ENCODE measurements at places on chromosomes 4 and X. TPM values are rescaled to one million over a fixed set of nuclear protein-coding genes. Genes with fewer than 3 reads are reported as not detected.

GRCh38 chrX:97238632-97239031, 354.9 kb downstream of the RPA4 start:
- DNase-seq, result no peak

GRCh38 chrX:153669901-153670731, 3.5 kb downstream of the PNCK start:
- no peak for DNase-seq

GRCh38 chrX:50889582-50889981, 21.0 kb upstream of the BMP15 start:
- no peak for DNase-seq

The GAGE12F gene
- not detected for total RNA-seq

DNA sequence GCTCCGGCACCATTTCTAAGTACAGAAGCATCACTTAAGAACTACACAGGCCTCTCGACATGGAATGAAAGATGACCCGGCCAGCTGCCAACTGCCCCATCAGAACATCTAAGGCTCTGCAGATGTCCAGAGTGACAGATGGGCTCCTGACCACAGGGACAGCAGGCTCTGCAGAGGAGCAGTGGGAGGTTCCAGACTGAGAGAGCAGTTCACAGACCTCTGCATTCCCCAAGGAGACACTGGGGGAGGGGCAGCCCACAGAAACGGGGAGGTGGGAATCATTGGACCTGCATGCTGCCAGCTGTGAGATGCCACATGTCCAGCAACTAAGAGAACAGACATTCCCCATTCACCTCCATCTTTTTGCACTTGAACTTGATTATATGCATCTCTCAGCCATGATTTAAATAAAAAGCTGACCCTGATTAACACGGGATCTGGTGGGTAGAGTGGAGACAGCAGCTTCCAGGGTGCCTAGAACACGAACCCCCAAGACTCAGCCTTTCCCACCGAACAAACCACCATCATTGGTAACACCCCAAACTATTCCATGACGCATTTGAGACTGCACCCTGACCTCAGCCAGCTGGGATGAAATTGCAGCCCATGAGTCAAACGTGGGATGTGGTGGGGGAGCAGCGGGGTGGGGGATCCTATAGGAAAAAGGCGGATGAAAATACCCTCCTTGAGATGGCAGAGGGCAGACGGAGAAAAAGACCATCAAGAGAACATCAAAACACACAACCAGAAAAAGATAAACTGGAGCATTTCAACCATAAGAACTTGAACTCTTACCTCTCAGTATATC, 47.2 kb downstream of the AFAP1 start:
- DNase-seq, result peak; percentile 38

- DNase-seq, result no peak
Observed at GRCh38 chr4:55012363-55013230, 112.8 kb downstream of the KDR start.

- no peak for DNase-seq
Observed at GRCh38 chr4:80185787-80186548, 11.3 kb upstream of the PRDM8 start.

DNA sequence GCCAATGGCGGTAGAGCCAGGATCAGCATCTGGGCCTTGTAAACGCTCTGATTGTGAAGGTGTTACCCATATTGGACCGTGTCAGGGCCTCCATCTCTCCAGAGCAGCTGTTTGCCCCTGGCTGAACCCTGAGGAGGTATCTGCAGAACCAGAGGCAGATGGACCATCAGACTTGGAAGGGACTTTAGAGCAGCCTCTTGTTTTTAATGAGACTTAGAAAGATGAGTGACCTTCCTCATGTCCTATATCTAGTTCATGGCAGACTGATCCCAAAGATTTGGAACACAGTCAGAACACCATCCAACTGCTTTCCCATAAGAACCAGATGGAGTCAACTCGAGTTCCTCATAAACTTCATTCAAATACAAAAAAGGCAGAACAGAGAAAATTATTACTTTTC, 135.1 kb upstream of the MSX1 start:
- no peak for DNase-seq

The RNF150 gene
- 57.1 TPM for total RNA-seq

- no peak for DNase-seq
Observed at GRCh38 chr4:37188100-37188499, 56.4 kb upstream of the NWD2 start.

GRCh38 chr4:11194431-11194830, 234.3 kb downstream of the HS3ST1 start:
- DNase-seq, result no peak

DNA sequence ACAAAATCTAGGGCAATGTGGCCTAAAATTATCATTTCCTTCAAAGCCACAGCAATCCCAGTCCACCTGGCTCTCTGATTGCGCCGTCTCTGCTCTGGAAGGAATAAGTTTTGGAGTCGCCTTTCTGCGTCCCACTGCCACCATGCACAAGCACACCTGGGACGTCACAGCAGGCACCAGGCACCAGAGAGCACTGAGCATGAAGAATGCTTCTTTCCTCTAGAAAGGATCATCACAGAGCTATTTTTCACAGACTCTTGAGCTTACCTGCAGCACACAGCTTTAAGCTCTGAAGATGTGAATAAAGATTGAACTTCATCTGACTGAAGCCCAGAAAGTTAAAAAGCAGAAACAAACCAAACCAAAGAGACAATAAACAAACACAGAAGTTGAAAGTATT, 170.0 kb upstream of the PPARGC1A start:
- DNase-seq, result no peak

DNA sequence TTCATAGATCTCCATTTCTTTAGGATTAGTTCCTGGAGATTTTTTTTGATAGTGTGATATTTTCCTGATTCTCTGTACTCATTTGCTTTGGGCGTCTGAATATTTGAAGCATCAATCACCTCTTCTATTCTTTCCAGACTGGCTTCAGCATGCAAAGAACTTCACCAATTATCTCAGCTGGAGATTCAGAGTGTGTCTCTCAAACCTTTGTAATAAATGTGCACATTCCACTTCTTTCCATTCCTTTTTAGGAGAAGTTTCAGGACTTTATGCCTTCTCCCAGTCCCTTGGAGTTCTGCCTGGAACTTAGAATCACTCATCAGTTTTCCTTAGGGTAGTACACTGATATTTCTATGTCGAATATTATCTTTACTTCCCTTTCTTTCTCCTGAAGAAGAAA, 334.8 kb downstream of the TEX13C start:
- no peak for DNase-seq

DNA sequence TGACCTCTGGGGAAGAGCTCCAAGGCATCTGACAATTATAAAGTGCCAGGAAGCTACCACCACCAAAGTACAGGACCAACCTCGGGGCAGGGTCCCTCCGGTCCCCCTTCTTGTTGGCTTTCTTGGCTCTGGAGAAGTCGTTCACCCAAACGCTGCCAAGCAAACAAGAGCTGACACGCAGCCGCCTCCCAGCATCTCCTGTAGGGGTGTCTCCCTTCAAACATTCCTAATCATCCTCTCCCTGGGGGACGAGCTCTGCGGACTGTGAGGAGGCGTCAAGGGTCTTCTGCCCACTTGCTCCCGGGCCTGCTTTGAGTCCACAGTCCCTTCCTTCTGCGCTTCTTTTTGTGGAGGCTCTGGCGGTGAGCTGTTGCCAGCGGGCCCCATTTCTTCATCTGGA, 158.9 kb upstream of the MAB21L2 start:
- no peak for DNase-seq

DNA sequence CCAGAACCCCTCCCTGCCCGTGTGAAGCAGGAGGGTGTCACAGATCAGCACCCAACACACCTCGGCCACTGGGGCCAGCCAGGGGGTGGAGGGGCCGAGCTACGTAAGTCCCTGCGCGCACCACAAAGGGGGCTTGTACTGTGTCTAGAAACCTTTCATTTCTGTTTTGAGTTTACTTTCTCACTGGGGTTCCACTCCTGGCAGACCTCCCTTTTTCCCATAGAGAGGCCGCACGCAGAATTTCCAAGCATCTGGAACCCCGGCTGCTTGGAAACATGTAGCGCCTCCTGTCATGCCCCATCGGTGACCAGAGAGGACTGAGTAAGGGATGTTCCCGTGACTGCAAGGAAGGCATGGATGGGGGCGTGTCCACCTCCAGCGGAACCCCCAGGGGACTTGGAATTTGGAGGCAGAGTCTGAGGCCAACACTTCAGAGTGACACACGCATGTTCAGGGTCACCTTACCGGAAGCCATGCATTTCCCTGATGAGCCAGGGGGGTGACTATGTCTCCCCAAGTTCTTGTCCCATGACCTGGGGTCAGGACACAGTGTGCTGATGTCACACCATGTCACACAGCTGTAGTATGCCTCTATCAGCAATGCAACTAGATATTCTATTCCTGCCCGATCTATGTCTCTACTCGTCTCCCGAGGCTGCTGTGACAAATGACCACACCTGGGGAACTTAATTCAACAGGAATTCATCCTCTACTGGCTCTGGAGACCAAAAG, 105.3 kb downstream of the DHRSX start:
- DNase-seq, result no peak

- no peak for DNase-seq
Observed at GRCh38 chrX:84363051-84363450, 139.2 kb downstream of the HDX start.

The SPON2 gene
- 22.8 TPM for total RNA-seq

GRCh38 chrX:7147413-7147977, at the start of gene STS:
TSS of gene STS (plus strand) at chrX:7147712. CDS start at chrX:7253200, 105,488 bp downstream.
- DNase-seq, result peak; percentile 72

GRCh38 chrX:9390121-9390520, 74.7 kb upstream of the TBL1X start:
- DNase-seq, result no peak

The DYNLT3 gene
- total RNA-seq, result 14.0 TPM

The FAM9B gene
- not detected for total RNA-seq

GRCh38 chrX:53211391-53211978, 13.5 kb downstream of the KDM5C start:
- no peak for DNase-seq

The COX7B2 gene
- total RNA-seq, result not detected

The HSFX1 gene
- 2.7 TPM for total RNA-seq

DNA sequence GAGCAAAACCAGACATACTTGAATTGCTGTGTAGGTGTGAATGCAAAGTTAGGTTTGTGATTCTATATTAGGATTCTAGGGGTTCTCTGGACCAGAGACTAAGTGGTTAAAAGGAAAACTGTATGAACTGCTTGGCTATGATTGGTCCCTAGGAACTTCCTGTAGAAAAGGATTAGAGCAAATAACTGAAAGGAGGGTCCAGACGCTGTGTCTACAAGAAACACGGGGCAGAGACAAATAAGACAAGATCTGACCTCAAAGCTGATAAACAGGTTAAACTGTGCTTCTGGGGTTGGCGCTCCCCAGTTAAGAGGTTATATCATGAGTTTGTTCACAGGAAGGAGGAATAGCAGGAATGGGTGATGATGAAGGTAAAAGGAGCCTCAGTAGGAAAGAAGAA, 183.6 kb downstream of the MGST2 start:
- DNase-seq, result no peak

DNA sequence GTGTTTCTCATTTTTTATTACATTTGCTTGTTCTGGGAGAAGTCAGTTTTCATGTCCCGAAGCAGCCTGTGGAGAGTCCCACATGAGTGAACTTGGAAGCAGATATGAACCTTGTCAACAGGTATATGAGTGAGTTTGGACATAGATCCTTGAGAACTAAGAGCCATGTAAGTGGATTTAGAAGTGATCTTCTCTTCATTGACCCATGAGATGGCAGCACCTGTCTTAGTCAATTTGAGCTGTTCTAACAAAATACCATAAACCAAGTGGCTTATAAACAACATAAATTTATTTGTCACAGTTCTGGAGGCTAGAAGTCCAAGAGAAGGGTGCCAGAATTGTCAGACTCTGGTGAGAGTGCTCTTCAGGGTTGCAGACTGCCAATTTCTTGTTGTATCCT, 1043.8 kb downstream of the ADGRL3 start:
- DNase-seq, result no peak

DNA sequence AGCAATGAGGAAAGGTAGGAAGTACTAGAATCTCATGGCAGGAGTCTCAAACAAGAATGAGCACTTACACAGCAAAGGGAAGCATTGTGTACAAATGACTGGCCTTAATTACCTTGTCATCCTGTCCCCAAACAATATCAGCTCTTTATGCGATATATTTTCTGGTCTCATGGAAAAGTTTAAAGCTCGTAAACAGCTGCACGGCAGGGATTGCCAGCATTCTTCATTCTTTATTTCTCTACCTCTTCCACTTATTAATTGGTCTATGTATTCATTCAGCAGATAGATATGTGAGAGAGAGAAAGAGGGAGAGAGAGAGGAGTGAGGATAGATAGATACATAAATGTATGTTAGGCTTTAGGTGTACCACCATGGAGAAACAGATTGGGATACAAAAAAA, 155.8 kb upstream of the FAT4 start:
- no peak for DNase-seq

- no peak for DNase-seq
Observed at GRCh38 chrX:32749070-32749469, 462.3 kb downstream of the DMD start.

- DNase-seq, result no peak
Observed at GRCh38 chr4:152117054-152117453, 356.2 kb upstream of the GATB start.

GRCh38 chr4:42965326-42965725, 72.8 kb downstream of the GRXCR1 start:
- DNase-seq, result no peak

DNA sequence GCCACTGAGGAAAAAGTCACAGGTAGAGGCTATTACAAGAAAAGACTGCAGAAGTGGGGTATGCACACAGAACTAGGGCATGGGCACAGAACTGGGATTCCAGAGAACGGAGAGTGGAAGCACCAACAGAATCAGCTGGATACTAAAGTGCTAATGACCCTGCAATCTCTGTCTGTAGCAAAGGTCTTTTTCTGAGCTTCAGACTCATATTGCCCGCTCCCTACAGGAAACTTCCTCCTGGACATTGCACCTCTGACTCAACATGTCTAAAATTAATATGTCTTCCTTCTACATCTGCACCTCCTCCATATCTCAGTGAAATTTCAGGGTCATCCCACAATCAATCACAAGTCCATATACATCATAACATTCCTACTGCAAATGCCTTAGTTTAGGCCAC, 5.3 kb upstream of the CAMK2D start:
- no peak for DNase-seq

The TEX13D gene
- not detected for total RNA-seq

The ADGRG2 gene
- 0.17 TPM for total RNA-seq

DNA sequence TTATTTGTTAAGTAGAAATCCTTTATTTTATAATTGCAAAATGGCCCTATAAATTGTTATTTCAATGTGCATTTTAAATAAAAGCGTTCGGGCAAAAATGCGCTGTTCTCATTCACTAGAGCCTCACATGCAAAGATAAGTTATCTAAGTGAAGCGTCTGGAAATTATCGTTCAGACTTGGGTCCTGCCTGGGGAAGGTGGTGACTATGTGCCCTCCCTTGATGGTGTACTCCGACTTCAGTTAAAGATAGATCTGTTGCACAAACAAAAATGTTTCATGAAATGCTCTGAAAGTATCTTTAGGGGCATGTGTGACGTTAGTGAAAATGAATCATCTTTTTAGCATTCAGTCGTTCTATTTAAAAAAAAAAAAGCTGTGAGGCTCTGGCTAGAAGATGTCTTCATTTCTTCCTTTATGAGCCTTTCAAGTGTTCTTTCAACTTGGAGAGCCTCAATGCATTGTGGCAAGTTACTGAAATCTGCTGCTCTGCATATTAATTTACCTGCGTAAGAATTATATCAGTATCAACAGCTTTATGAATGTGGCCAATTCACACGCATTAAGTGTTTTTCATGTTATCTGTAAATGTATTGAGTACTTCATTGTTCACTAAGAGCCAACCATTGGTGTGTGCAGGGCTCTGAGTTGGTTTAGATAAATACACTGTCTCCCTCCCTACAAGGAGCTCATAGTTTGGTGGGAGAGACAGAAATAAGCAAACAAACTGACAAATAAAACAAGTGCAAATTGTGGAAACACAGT, 83.0 kb downstream of the AFF1 start:
- no peak for DNase-seq

Measured in left ventricle myocardium superior (tissue), 1 donor.